ENCODE measurements at places on chromosomes 5 and 9.

GRCh38 chr5:176425138-176425537 lies 8.8 kb upstream of the CLTB start:
- DNase-seq, result no peak

- DNase-seq, result no peak
These were observed 74.2 kb upstream of the SLC12A2 start for GRCh38 chr5:128009403-128009802.

DNA sequence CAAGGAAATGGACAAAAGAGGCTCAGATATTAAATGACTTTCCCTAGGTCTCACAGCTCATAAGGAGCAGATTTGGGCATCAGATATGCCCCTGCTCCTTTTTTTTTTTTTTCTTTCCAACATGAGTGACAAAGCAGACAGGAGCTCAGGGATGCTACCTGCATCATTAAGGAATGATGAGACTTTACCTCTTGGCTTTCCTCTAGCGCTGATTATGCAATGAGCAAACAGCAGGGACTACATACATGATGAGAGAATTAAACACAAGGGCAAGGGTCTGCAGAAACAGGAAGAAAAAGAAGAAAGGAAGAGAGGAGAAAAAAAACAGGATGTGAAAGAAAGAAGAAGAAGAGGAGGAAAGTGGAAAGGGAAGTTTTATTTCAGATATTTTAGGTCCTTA lies 179.9 kb downstream of the PPP2R2B start:
- DNase-seq, result no peak

DNA sequence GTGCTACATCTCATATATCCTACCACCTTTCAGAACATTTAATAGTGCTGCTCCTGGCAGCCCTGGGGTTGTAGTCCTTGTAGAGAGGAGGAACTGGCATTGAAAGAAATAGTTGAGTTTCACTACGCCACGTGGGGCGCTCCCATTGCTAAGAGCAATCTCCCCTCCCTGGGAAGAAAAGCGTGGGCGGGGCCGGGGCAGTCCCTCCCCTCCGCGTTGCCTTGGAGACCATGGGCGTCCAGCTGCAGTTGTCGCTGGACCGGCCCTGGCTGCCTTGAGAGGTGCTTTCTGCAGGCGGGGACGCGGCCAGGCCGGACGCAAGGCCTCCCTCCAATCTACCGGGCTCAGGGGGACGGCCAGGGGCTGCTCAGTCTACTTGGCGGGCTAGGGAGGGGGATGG lies 368 bp upstream of the CCDC180 start:
- DNase-seq, result no peak

GRCh38 chr5:135851915-135852845 lies 17.7 kb downstream of the SLC25A48 start:
- DNase-seq, result no peak

GRCh38 chr5:80835128-80835527 lies 125.0 kb upstream of the RASGRF2 start:
- no peak for DNase-seq

DNA sequence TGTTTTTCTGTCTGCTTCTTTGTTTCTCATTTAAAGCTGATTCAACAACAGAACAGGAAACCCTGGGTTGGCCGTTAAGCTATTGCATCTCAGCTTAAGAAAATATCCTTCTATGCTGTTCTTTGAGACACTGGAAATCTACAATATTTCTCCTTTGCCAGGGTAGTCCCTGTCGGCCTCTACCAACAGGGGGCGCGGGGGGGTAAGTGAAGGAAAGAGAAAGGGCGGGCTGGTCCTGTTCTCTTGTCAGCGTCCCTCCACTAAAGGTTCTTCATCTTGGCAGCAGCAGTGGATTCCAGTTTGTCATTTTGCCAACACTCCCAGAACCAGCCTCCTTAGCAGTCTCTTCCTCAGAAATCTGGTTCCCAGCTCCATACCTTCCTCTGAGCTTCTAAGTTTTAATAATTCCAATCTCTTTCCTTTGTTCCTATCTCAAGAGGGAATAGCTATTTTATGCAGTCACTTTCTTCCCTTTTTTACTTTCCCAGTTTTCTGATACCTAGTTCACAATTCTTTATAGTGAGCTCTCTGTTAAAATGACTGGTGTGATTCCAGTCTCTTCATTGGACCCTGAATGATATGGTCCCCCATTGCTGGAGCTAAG lies 222.3 kb downstream of the GLIS3 start:
- peak; percentile 37 for DNase-seq

DNA sequence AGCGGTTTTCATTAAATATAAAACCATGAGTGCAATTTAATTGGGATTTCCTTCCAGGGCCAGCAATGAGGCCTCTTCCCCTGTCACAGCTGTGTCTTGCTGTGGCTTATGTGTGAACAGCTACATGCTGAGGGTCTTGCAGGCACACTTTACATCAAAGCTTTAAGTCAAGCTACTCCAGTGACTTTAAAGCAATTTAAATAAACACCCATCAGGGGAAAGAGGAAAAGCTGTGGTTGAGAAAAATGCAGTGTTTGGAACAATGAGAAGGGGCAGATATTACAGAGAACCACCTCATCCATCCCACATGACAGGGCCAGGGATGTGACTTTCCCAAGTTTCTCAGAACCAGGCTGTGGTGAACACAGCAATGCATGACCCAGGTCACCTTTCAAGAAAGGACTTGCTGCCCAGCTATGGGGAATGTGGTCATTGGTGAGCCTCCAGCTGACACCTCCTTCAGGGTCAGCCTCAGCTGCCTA lies 115.9 kb upstream of the LPAR1 start:
- no peak for DNase-seq

DNA sequence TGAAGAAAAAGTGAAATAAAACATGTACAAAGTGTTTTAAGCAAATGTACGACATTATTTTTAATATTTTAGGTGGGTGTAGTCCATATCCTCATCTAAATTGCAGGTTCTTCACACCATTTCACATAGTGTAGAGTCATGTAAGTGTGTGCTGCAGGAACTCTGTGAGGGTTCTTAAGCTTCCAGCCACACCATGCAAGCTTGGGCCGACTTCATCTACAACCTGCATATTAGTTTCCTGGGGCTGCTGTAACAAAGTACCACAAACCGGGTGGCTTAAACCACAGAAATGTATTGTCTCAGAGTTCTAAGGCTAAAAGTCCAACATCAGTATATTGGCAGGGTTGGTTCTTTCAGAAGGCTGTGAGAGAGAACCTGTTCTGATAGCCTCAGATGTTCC lies 10.2 kb downstream of the PAM start:
- no peak for DNase-seq

DNA sequence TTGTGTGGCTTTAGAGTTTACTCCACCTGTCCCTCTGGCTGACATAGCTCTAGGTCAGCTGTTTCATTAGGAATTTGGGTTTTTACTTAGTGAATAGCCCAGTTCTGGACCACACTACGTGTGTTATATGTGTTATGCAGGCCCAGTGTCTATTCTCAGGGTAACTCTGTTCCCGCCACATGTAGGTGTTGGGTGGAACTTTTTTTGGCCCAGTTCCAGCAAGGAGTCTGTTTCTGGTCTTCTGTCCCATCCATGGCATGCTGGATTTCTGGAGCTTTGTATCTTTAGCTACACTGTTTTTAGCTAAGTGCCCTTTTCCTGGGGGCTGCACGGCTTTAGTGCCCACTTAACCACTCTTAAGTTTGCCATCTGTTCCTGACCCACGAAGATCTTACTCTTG lies 15.5 kb downstream of the RMI1 start:
- DNase-seq, result no peak

GRCh38 chr5:5351288-5351979 lies 71.0 kb upstream of the ICE1 start:
- DNase-seq, result no peak

DNA sequence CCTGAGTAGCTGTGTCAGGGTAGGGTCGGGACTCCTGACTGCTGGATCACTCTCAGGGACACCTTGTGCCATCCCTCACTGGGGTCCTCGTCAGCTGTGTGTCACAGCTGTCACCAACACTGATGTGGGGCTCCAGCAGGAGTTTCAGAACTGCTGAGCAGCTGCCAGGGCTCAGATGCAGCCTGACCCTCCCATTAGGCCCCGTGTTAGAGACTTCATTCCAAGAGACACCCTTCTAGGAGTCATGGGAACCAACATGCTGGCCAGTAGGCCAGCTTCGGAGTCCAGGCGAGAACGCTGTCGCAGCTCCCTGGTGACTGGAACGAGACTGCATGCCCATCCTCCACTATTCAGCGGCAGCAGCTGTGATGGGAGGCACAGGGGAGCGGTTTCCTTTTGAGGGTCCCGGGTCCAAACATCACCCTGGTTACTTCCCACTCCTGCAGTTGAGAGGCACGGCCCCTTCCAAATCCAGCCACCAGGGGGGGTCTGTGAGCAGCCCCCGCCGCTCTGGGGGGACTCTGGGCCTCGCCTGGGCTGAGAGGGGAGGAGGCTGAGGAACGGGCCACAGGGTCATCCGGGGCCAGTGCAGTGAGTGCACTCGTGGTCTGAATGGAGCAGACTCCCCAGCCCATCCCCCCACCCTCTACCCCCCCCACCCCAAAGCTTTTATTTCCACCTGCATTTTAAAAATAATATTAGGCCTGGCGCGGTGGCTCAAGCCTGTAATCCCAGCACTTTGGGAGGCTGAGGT lies 12.6 kb upstream of the TCF7 start:
- DNase-seq, result peak; percentile 53

- DNase-seq, result no peak
These were observed 51.2 kb upstream of the ARRDC3 start for GRCh38 chr5:91434348-91434747.

- no peak for DNase-seq
These were observed 57.2 kb downstream of the MTRR start for GRCh38 chr5:7925961-7926695.

Measured in stimulated activated CD8-positive, alpha-beta memory T cell treated with anti-CD3 and anti-CD28 coated beads, Interleukin-7, amount 100 ng/mL, for 24 hours (primary cell).